ENCODE measurements at places on chromosomes 1 and 21.

- DNase-seq: no peak
Observed at GRCh38 chr1:16189921-16190621, 22.4 kb downstream of the ARHGEF19 start.

DNA sequence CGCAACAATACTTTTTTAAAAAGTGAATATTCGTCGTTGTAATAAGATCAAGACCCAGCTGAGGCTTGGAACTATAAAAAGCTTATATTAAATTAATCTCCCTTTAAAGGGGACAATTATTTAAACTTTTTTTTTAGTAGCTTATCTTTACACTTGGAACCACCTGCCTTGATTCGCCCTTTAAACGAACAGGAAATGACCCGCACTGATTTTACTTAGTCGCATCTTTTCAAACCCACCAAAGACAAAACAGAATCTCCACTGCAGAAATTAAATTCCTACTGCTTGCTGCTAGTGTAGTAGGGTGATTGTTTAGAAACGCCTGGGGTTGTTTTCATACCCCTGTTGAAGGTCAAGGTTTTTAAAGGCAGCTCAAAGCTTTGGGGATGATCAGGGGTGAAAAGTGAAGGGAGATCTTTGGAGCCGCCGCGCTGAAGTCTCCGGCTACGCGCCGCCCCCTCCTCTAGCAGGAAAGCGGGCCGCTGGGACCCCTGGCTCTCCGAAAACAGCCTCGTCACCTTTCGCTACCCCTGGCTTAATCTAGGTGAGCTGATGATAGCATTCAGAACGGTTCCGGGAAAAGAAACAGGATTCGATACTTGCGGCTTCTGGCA is 163.4 kb downstream of the RUNX1 start:
- DNase-seq: no peak

DNA sequence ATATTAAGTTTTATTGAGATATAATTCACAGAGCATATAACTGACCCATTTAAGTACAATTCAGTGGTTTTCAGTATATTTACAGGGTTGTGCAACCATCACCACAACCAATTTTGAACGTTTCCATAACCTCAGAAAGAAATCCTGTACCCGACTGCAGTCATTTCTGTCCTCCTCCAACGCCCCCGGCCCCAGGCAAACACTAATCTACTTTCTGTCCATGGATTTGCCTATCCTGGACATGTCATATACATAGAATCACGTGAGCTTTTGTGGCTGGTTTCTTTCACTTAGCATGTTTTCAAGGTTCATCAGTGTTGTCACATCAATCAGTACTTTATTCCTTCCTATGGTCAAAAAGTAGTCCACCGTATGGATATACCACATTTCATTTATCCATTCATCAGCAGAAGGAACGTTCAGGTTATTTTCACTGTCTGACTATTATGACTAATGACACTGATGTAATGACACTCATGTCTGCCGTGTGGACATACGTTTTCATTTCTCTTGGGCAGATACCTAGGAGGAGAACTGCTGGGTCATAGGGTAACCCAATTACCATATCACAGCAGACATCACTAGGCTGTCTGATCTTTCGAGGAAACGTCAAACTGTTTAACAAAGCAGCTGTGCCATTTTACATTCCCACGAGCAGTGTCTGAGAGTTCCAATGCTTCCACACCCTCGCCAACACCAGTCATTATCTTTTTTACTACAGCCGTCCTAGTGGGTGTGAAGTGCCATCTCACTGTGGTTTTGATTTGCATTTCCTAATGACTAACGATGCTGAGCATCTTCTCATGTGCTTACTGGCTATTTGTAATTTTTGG is 30.8 kb downstream of the MRPL37 start:
- DNase-seq: peak; percentile 37

GRCh38 chr21:34688145-34688544 is 19.4 kb downstream of the CLIC6 start:
- DNase-seq: no peak

DNA sequence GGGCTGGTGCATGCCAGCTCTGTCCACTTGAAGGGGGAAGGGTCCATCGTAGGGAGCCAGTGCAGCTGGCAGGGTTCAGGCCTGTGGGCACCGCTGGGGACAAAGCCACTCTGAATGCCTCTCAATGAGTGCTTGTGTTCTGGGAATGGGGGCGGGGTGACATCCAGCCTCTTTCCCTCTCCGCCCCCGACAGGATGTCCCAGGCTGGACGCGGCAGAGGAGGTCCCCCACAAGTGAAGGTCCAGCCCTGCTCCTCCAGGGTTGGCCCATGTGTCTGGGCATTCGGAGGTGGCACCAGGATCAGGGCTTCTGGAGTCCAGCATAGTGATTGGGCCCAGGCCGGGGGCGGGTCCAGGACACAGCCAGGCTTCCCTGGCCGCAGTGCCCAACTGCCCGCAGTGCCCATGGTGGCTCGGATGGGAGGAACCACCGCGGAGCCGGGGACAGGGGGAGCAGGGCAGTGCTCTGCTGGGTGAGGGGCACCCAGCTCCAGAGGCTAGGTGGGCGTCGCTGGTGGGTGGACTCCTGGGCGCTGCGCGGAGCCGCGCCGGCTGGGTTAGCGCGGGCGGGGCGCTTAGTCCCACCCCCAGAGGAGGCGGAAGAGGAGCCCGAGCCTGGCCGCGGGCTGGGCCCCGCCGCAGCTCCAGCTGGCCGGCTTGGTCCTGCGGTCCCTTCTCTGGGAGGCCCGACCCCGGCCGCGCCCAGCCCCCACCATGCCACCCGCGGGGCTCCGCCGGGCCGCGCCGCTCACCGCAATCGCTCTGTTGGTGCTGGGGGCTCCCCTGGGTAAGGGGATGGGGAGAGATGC is at the start of gene SHISA4:
SHISA4 (plus strand) TSS at position 617 of the 808 bp plus-strand sequence; CDS start at position 714, 97 bp downstream.
- DNase-seq: no peak

GRCh38 chr1:67137307-67137753 is 2.6 kb upstream of the C1orf141 start:
- DNase-seq: no peak

- no peak for DNase-seq
Observed at GRCh38 chr21:27645285-27645684, 678.4 kb upstream of the ADAMTS5 start.

GRCh38 chr1:181062836-181063428 is 25.6 kb upstream of the IER5 start:
- peak; percentile 31 for DNase-seq

DNA sequence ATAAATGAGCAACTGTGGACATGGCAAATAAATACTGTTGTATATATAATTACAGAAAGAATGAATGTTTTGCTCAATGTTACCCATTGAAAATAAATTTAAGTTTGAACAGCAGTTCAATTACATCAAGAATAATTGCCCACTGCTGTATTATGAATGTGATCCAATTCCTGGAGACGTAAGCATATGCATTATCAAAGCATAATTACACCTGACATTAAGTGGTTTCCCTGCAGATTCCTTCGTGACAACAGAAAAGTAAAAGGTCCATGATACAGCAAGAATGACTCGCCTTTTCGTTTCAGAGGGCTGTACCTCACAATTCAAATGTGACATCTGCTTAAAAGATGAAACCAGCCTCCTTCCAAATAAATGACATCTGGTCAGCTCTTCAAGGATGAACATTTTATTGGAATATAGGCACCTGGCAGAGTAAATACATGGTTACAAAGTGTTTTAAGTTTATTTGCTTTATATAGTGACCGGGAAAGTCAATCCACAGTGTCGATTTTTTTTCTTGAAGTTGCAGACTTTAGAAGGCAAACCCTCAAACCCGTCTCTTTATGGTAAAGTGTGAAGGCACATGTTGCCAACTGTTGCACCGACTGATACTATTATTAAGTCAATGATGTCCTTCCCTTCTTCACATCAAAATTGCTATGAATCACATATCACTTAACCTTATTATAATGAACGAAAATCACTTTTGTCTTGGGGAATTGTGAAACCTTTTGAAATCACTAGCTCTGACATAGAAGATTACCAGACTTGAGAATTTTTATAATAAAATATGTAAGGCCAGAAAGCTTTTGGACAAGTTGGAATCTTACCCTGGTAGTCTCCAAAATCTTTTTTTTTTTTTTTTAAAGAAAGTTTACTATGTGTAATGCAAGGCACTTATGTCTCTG is 36.2 kb upstream of the EDEM3 start:
- no peak for DNase-seq

- no peak for DNase-seq
Observed at GRCh38 chr1:230923176-230923575, 54.9 kb upstream of the C1orf198 start.

- peak; percentile 97 for DNase-seq
Observed at GRCh38 chr1:24964811-24965570, 34.9 kb upstream of the RUNX3 start.
